ENCODE measurements at places on chromosomes 12 and 14.
A peak's percentile ranks its signal among the peaks of the same experiment; 100 is the strongest.

DNA sequence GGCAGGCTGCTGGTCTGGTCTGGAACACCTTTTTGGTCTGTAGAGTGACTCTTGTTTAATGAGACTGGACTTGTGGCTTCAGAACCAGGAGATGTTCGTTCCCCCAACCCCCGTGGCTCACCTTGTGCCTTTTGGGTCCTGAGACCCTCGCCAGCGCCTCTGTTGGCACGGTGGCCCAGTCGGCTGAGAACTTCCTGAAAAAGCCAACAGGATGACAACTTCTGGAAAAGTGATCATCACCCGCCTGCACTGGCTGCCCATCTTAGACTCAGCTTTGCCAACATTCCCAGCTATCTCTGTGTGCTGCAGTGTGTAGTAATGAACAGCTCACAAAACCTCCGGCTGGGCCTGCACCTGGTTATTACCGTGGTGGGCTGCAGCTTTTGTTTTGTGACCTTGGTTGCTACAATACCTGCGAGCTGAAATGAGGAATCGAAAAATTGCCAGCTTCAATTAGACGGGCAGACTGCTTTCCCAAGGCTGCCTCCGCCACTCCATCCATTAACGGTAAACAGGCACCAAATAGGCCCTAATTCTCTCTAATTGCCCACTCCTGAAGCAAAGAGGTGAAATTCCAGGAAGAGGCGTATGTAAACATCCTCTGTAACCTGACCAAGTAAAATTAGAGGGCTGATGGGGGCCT is 16.0 kb downstream of the MEG3 start:
- no peak for DNase-seq

- DNase-seq: no peak
Observed at GRCh38 chr14:92441751-92442504, 71.7 kb upstream of the RIN3 start.

DNA sequence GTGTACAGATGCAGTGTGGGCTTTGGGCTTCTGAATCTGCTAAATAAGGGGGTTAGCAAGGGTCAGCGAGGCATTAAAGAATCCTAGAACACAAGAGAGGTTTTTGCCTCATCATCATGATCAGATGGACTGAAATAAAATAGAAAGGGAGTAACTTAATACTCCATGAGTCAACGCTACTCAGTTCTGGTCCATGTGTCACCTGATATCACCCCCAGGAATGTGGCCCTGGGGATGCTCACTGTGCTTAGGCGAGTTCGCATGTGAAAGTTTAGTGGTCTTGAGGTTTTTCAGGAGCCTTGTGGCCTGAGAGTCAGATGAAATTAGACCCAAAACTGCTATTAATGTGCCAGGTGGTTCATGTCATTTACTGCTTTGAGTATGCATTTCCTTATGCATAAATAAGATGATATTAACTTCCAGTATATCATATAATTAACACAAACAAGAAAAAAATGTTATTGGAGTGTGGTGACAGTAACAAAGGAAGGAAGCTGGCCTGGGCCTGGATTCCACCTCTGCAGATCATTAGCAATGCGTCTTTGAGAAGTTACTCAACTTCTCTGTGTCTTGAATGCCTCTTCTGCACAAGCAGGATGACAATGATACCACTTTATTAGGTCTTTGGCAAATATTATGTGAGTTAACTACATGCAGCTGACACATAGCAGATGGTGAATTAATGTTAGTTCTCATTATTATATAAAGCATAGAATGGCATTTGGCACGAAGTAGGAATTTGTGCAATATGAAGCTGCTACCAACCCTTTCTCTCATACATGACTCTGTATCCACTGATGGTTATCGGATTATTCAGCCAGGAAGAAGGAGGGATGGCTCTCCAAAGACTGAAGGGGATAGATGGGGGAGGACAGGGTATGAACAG is 1272.6 kb downstream of the AACS start:
- DNase-seq: no peak

DNA sequence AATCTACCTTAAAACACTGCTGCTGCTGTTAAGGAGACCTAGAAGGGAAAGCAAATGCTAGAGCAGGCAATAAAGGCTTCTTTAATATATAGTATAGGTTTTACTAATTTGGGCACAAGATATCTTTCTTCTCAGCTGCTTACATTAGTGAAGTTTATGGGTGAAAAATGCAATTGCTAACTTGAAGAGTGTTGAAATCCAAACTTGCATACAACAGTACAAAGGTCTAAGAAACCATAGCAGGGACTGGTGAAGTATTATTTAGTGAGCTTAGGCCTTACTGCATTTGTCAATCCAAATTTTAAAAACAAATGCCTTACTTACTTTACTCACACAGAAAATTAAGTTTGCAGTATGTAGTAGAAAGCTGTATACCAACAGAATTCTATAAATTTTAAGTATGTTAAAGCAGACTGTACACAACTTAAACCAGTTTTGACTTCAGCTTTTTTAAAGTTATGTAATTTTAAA is 1.4 kb upstream of the AP4S1 start:
- no peak for DNase-seq

DNA sequence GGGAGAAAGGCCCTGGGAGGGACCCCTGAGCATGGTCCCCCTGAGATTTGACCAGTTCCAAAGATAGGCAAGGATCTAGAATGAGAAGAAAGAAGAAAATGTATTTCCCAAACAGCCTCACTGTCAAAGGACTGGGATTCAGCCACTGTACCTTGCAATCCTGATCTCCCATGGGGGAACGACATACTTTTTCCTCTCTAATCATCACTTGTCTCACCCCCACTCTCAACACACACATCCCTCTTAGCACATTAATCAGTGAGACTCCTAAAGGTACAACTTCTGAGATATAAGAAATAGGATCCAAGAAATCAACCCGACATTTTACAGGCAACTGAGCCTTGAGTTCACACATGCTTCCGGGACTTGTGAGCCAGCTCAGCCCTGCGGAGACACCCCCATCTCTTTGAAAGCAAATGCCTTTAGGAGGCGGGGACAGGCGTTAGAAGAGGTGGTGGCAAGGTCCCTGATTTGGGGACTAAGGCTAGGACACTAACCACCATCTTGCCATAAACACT is 1.4 kb downstream of the MAP3K9 start:
- peak; percentile 65 for DNase-seq

DNA sequence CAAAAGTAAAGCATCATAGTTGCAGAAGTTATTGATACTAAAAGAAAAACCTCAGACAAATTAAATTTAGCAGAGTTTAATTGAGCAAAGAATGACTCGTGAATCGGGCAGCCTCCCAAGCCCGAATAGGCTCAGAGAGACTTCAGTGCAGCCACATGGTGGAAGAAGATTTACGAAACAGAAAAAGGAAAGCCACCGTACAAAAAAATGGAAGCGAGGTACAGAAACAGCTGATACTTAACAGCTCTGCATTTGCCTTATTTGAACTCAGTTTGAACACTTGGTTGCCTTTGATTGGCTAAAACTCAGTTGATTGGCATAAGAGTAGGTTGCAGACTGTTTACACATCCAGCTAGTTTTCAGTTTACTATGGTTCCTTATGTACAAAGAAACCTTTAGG is 12.9 kb downstream of the TTC9 start:
- DNase-seq: no peak
